ENCODE measurements at places on chromosomes 16 and 17. TPM values are rescaled to one million over a fixed set of nuclear protein-coding genes. Genes with fewer than 3 reads are reported as not detected.

Gene KRTAP3-2
- not detected for total RNA-seq

Gene PRAC1
- not detected for total RNA-seq

Gene CCL18
- total RNA-seq, result 3.6 TPM

Gene SRCAP
- total RNA-seq, result 22.5 TPM

Gene NKD1
- 3.0 TPM for total RNA-seq

Gene FNDC8
- total RNA-seq, result not detected

Gene TCAP
- 3,380 TPM for total RNA-seq

Gene CYGB
- total RNA-seq, result 48.7 TPM

DNA sequence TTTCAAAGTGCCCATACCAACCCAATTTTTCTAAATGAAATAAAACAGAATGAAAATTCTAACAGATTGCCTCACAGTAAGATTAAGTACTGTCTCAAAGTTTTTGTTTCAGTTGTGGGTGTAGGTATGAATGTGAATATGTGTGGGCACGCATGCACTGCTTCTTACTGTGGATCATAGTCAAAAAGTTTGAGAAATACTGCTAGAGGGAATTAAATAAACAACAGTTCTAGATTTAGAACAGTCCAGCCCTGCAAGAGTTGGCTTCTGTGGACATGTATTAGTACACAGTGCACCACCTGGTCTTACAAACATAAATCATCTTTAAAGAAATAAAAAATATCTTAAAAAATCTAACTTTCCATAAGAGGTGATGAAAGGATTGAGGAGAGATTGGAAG, 8.4 kb downstream of the ZNF652 start:
- no peaks in the 10 kb centered on the region for H3K36me3 ChIP-seq
- H3K4me1 ChIP-seq, result peaks cover under 1% of the 10 kb centered on the region
- DNase-seq, result no peak
- no peak overlapping the region for H3K27ac ChIP-seq

- H3K36me3 ChIP-seq, result no peaks in the 10 kb centered on the region
- no peaks in the 10 kb centered on the region for H3K27me3 ChIP-seq
- H3K4me1 ChIP-seq, result no peaks in the 10 kb centered on the region
- no peak overlapping the region for H3K4me3 ChIP-seq
Observed at GRCh38 chr16:90008708-90009145, 10.5 kb downstream of the DBNDD1 start.

Data from right atrium auricular region (tissue), 2 donors.